ENCODE measurements at places on chromosomes 3 and 15.

DNA sequence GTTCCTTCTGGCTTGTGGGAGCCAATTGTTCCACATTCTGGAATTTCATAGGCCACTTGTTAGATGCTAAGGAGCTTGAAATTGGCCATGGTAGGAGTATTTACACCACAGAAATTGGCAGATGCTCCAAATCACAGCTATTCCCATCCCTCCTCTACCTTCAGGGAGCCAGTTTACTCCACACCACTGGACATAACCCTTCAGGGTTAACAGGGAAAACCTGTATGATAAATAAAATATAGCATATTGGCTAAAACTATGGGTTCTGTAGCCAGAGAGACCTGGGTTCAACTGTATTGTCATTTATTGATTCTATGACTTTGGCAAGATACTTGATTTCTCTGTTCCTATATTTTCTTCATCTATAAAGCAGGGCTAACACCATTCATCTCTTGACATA, 384.2 kb upstream of the PROK2 start:
- no peak for DNase-seq

GRCh38 chr15:87537295-87537694, 719.2 kb downstream of the NTRK3 start:
- DNase-seq = no peak

- no peak for DNase-seq
Measured at GRCh38 chr3:17882981-17883380, 140.6 kb upstream of the TBC1D5 start.

GRCh38 chr3:39362192-39362591, 21.0 kb upstream of the SLC25A38 start:
- no peak for DNase-seq

DNA sequence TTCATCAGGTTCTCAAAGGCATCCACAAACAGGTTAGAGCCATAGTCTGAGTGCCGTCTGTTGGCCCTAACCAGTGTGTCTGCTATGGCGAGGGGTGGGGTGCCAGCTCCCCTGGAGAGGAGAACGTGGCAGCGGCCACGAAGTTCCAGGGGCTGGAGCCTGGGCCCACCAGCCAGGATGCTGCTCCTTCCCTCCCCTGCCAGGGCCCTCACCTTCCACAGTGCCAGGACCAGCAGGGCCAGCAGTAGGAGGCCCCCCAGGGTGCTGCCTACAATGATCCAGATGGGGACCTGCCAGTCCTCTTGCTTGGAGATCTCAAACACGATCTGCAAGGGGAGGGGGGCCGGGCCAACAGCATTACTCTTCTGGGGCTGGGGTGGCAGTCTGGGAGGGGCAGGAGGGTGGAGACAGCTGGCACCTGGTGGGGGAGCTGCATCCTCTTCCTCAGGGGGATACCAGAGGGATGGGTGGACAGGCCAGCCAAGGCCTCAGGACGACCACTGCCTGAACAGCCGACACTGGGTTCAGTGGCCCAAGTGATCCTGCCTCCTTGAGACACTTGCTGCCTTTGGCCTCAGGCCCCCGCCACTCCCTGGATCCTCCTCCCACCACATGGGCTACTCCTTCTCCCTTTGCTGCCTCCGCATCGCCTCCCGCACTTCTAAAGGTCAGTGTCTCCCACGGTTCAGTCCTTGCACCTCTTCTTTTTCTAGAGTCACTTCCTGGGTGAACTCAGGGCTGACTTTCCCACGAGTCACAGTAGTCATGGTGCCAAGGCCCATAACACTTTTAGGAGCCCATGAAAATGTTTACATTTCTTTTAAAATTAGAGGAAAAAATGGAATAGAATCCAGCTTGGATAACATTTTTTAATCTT, 26.3 kb downstream of the FEM1B start:
- peak; percentile 1 for DNase-seq

DNA sequence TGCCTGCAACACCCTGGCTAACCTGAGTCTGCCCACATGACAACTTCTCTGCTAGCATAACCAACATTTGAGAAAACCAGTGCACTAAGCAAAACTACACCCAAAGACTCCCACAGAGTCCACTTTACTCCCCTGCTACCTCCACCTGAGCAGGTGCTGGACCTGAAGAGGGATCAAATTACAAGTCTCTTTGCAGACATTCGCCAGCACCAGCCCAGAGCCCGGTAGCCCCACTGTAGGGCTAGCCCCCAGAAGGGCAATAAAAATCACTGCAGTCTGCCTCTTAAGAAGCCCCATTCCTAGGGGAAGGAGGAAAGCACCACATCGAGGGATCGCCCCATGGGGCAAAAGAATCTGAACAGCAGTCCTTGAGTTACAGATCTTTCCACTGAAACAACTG, 472.2 kb downstream of the GRM7 start:
- DNase-seq = no peak

DNA sequence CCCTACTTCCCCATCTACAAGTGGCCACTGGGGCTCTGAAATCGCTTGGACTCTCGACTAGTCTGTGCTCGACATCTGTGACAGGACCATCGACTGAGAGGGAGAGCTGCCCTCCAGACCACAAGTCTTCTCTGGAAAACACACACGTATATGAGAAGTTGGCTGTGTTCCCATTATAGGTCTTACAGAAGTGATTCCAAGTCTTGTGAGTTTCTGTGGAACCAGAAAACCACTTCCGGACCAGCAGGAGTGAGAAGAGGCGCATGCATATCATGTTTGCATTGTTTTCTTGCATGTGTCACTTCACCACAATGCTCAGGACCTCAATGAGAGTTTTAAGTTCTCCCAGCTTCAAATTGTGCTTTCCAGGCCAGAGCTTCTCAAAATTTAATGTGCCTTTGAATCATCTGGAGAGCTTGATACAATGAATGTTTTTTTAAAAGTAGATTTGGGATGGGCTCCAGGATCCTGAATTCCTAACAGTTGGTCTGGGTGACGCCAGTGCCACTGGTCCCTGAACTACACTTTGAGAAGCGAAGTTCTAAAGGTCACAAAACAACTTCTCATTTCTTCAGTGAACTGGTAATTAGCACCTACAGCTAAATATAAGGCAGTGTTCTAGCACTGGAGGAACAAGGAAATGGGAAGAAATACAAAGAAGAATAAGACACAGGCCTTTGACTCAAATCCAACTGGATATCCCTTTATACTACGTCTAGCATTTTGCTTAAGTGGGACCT, 15.7 kb downstream of the LIPC start:
- no peak for DNase-seq

DNA sequence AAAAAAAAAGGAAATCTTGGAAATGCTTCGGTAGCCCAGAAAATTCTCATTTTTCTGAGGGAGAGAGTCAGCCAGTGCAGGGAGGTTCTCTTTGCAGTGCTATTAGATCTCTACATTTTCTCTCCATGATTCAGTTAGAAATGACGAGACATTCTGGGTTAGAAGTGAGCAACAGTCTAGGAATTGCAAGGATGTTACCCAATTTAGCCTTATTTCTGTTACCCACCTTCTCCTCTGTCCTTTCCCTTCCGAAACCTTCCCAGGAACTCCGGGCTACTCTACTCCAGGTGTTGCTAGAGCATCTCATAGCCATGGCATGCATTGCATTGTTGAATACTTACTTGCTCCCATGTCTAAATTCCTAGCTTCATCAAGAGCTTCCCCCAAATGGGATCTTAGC, 106.8 kb downstream of the EDEM1 start:
- no peak for DNase-seq

- peak; percentile 9 for DNase-seq
Measured at GRCh38 chr3:70360979-70361760, 48.7 kb upstream of the MDFIC2 start.

DNA sequence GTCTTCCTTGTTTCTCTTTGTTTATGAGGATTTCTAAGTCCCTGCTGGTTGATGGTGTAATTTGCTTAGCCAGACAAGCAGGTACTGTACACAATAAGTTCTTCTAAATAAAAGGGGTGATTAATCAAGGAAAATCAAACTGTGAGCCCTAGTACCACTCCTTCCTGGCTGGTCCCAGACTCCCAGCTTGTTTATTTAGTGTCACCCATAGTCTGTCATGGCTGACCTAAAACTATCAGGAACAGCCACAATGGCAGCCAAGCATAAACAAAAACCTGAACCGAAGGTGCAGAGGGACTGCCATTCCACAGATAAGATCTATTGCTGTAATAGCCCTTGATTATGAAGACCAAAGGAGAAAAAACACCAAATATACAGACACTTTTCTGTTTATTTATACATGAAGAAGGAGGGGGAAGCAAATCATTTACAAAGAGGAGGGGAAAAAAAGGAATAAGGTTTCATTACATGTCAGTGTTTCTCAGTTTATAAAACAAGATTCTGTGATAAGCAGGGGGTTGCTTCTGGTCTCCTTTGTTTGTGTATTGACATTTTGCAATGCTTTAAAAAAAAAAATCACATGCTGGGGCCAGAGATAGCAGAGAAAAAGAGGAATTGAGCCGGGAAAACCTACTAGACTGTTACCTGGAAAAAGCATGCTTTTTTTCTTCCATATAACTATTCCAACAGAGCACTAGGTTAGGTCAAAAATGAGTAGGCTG, 182.4 kb upstream of the DPH6 start:
- no peak for DNase-seq

GRCh38 chr15:29670266-29670665, 152.0 kb downstream of the TJP1 start:
- DNase-seq = no peak

- DNase-seq = no peak
Measured at GRCh38 chr3:110459021-110459420, 612.6 kb upstream of the NECTIN3 start.

- DNase-seq = no peak
Measured at GRCh38 chr3:2097641-2098191, 950 bp upstream of the CNTN4 start.

DNA sequence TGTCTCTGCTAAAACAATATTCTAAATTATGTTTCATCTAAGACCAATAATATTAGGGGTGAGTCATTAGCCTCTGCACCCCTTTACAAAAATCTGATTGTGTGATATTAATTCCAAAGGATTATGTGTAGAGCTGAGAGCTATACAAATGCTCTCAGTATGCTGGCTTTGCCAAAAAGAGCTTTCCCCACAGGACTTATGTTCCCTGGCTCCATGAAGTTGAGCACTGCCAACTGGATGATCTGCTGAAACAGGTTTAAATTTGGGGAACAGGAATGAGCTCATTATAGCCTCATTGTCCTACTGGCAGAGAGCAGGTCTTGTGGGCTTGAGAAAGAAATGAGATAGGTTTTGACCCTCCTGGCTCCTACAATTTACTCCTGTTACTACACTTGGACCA, 347.8 kb upstream of the LMCD1 start:
- DNase-seq = no peak

DNA sequence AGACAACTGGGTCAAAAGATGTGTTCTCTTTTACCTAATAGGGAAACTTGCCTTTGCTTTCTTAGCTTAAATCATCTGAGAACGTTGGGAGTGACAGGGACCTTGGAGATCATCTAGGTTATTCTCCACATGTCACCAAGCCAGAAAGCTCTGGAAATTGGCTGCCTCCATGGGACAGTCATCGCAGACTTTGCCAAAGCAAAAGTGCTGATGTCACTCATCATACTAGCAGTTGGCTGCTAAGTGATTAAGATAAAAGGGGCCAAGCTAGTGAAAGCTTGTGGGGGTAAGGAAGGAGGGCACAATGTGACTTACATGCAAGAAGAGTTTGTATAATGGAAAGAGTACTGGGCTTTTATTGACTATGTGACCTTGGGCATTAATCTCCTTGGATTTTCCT, 198.0 kb upstream of the PFN2 start:
- DNase-seq = no peak

DNA sequence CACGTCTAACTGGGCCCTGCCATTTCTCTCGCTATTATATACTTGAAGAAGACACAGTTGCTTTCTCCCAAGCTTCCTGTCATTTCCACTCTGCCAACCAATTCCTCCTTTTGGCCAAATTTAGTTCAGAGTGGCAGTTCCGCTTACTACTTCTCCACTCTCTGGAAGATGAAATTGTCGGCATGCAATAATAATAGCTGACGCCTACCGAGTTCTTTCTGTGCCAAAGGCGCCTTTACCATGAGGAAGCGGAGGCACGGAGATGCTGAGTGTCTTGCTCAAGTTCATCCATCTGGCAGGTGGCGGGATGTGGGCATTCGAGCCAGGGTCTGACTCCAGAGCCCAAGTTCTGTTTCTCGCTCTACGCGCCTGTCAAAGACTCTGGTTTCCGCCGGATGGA, 14.6 kb upstream of the NRROS start:
- no peak for DNase-seq

GRCh38 chr3:150251187-150252062, 156.7 kb upstream of the TSC22D2 start:
- no peak for DNase-seq

GRCh38 chr3:120637851-120638559, 41.9 kb downstream of the NDUFB4 start:
- DNase-seq = no peak

GRCh38 chr3:8371960-8372463, 129.6 kb upstream of the LMCD1 start:
- no peak for DNase-seq

DNA sequence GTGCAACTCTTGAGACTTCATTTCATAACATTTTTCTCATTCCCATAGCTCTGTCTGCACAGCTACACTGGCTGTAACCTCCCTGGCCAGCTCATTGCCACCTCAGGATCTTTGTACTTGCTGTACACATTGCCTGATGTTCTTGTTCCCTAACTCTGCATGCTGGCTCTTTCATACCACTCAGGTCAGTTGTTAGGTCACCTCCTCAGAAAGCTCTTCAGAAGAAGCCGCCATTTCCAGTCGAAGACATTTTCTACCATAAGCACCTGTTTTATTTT, 176.2 kb downstream of the AKAP13 start:
- DNase-seq = no peak

- DNase-seq = no peak
Measured at GRCh38 chr15:79811406-79812405, 85.1 kb downstream of the MTHFS start.

DNA sequence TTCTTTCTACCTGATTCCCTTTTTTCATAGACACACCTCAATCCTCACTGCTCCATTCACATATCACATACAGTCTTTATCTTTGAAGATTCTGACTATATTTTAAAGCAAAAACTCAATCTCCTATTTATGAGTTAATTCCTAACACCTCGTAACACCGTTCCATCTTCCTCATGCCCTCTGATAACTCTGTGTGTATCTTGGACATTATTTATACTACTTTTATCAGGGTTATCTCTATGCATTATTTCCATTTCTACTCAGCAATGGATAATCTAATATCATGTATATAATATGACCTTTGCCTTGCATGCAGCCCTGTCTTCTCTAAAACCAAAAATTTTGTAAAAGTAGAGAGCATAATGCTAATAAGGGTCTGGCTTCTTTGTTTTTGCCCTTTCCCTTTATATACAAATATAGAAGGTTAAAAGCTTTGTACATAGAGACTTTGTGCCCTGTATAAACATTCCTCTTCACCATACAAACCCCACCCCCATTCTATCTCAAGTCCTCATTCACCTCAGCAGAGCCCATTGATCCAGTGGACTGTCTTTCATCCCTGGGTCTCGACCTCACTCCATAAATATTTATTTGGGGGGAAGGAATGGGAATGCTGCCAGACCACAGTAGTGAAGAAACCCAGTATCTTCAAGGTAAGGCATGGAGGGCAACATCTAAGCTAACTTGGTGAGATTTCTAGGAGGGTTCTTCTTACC, 21.8 kb downstream of the TRIM42 start:
- no peak for DNase-seq

Data from GM13977 (cell line).